NCI-H524 treated with DMSO at 0.1 percent for 48 hours (cell line): ENCODE measurements at places on chromosomes 5 and 9.
A peak's percentile ranks its signal among the peaks of the same experiment; 100 is the strongest.

DNA sequence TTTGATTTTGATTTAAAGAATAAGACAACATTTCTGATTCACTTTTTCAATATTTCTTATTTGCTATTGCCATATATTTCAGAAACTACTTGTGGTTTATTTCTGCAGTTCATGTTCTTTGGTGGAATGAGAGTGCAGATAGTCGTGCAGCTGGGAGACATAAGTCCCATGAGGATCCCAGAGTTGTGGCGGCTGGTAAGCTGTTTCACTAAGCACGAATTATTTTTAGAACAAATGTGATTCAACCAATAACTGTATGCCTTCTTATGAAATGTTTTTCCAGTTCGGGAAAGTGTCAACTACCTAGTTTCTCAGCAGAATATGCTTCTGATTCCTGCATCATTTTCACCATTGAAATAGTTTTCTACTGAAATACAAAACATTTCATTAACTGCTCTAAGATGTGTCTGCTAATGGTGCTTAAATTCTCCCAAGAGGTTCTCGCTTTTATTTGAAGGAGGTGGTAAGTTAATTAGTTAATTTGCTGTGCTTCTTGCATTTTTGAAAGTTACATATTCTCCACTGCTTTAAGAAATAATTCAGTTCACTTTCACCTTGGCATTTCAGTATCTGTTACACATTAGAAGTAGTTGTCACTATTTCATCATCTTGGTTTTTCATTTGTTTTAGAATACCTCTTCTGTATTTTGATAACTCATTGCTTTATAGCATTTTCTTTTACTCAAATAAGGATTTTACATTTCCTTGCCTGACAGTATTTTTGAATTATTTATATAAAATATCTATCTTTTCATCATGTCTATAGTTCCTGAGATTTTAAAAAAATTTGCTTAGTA is 9.0 kb downstream of the NIPSNAP3B start:
- no peak for DNase-seq

GRCh38 chr9:15317836-15318235 is 10.8 kb upstream of the TTC39B start:
- DNase-seq = no peak

DNA sequence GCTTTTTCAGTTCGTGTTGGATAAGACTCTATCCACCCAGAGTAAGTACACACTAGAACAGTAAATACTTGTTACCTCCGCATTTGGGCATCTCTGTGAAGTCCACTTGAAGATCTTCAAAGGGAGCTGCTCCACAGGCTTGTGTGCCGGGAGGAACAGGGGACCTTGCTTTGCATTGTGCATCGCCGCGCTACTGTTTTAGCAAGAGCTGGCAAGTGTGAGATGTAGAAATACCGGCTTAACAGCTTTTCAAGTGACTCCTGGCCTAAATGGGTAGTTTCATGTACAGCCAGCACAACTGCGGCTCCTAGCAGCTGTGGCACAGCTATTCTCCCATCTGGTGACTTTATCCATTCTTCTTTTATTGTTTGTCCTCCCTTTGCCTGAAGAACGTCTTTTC is 8.4 kb upstream of the ZNF354C start:
- DNase-seq = no peak

DNA sequence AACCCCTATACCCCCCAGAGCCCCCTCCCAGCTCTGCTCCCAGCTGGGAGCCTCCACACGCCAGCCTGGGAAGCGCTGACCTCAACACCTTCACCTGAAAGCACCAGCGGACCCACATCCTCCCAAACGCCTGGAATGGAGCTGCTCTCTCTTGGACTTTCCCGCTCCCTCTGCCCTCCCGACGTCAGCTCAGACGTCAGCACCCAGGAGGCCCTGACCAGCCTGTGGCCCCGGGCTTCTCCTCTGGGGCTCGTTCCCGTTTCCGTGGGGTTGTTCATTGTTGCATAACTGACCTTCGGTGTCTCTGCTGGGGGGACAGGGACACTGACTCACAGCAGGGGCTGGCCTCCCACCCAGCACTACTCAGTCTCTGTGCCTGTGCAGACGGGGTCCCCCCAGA is 35.0 kb upstream of the SLC6A3 start:
- no peak for DNase-seq

DNA sequence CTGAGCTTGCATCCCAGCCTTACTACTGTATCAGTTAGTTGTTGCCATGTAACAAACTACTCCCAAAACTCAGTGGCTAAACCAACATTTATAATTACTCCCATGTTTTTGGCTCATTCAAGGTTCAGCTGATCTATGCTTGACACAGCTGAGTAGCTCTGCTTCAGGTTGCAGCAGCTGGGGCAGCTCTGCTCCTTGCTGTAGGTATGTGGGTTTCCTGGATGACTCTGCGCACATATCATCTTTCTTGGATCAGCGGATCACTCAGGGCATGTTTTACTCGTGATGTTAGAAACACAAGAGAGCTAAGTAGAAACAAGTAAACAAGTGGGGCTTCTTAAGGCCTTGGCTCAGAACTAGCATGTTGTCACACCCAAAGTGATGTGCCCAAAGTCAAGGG is 15.1 kb downstream of the TEK start:
- no peak for DNase-seq

DNA sequence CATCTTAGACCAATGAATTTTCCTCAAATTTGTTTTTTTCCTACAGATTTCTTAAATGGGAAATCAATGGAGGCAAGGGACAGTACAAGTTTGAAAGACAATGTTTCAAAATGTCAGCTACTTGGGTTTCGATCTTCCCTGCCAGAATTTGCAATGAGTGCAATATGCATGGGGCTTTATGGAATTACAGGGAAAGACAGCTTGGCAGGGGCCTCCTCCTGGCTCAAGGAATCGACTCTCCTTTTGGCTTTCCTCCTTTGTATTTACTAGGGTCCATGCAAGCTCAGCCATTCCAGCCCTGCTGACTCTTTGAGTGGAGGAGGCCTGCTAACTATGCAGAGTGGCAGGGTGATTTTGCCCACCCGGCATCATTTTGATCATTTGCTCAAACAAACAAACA is 63.2 kb downstream of the MED27 start:
- DNase-seq = no peak

DNA sequence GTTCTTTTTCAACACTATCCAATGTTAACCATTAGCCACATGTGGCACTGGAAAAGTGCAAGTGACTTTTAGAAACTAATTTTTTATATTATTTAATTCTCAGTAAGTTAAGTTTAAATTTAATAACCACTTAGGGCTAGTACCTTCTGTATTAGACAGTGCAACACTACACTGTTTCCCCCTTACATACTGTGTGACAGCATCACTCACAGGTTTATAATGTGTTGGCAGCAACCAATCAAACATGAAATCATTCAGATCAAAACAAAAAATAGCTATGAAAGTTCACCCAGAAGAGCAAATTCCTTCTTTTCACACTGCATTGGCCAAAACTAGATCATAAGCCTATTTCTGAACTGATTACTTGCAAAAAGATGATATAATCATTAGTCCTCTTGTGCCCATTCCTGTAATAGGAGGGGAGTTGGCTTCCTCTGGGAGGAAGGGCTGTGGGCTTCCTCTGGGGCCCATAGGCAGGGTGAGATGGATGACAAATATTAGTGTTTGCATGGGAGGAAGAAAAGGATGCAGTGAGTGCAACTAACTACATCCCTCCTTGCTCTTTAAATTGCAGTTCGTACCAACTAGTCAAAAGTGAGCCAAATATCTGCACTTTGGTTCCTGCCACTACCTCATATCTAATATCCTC is 708.1 kb upstream of the RGMB start:
- DNase-seq = no peak

GRCh38 chr5:56388229-56388985 is 155.3 kb upstream of the ANKRD55 start:
- DNase-seq = no peak

- DNase-seq = peak; percentile 30
Observed at GRCh38 chr5:175059687-175060211, 335.4 kb downstream of the MSX2 start.
